WTC11 (cell line): ENCODE measurements at places on chromosomes 3 and 15. TPM values are rescaled to one million over a fixed set of nuclear protein-coding genes. Genes with fewer than 3 reads are reported as not detected.

ZNF80 gene
- total RNA-seq = not detected in 3 replicates

CHRM5 gene
- not detected in 3 replicates for total RNA-seq

DNA sequence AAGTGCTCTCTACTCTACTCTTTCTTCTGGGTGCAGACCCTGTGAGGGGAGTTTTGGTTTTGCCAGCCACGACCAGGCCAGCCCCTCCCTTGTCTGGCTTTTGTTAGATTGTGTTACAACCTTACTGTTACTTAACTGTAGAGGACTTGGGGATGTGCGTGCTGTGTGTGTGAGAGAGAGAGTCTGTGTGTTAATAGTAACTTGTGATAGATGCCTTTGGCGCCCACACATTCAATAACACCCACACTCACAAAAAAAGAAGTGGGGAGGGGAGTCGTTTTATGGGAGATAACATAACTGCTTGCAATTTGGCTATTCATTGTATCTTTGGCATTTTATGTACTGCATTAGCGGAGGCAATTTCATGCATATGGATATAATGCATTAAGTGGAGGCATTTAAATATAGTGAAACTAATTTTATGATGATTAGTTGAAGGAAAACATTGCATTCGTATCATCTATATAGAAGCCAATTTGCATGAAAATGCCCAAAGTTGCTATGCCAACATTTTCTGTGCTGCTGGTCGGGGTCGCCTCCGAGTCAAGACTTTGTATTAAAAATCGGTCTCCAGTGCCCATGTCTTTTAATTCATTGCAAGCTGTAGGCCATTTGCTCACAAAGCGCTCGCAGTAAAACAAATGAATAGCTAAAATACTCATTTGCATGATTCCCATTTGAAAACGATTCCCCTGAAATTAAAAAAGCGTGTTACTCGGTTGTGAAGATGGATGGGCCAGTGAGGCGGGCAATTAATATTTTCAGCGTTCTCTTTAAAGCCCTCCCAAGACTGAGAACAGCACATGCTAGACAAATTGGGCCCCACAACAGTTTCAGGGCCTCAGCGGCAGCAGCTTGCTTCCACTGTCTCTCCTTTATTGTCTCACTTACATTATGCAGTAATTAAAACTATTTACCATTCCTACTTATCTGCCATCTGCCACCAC lies 158.5 kb upstream of the SMAD3 start:
- DNase-seq = no peak

- no peak for DNase-seq
Measured at GRCh38 chr15:63582718-63583426, 14.3 kb upstream of the FBXL22 start.

DNA sequence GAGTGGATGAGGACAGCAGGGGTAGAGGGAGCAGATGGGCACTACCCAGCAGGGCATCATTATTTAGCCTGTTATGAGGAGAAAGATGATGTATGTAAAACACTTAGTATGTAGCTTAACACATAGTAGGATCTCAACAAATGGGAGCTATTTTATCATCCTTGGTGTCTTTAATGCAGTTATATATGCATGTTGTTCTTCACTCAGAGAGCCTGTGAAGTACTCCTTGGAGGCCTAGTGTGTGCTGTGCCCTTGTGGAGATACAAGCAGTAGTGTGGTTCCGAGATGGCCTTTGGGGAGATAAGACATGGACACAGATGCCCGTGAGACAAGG lies 124.2 kb downstream of the LIPC start:
- DNase-seq = no peak

DNA sequence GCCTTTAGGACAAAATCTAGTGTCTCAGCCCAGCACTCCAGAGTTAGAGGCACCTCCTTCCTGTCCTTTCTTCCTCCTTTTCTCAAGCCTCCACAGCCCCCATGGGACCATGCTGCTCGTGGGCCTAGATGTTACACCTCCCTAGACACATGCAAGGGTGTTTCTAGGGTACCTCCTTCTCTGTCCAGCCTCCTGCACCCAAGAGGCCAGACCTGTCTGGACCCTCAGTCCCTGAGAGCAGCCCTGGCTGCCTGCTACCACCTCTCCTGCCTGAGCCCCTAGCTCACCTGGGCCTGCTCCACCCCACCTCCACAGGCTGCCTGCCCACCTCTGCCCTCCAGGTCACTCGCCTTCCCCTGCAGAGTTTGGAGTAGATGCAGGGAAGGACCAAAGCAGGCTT lies 5.2 kb downstream of the LOXL1 start:
- no peak for DNase-seq

DNA sequence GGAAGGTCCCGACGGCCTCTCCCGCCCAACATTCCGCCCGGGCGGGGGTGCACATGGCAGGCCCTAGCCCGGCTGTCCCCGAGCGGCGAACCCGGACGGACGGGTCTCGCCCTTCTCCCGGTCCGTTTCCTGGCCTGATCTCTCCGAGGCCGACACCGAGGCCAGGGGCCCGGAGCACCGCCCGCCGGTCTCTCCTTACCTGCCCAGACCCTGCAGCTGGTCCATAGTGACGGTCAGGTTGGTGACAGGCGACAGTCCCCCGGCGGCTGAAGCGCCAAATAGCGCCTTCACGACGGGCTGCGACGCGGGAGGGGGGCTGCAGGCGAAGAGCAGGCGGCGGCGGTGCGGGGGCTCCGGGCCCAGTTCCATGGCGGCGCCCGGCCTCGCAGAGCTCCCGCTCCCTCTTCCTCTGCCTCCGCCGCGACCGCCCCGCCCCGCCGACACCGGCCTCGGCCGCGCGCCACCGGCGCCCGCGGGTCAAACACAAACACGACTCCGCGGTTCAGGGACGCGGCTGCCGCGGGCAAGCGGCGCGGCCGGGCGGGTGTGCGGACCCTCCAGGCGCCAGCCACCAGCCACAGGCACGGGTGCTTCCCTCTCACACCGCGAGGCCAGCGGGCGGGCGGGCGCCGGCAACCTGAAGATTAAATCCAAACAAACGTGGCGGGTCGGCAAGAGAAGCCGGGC lies 495 bp downstream of the CDC25A start:
- DNase-seq = no peak

COL7A1 gene
- 8.1 to 16.1 TPM (median 15.4 TPM) in 3 replicates for total RNA-seq

- no peak for DNase-seq
Measured at GRCh38 chr3:138338811-138339210, 9.2 kb upstream of the NME9 start.

DNA sequence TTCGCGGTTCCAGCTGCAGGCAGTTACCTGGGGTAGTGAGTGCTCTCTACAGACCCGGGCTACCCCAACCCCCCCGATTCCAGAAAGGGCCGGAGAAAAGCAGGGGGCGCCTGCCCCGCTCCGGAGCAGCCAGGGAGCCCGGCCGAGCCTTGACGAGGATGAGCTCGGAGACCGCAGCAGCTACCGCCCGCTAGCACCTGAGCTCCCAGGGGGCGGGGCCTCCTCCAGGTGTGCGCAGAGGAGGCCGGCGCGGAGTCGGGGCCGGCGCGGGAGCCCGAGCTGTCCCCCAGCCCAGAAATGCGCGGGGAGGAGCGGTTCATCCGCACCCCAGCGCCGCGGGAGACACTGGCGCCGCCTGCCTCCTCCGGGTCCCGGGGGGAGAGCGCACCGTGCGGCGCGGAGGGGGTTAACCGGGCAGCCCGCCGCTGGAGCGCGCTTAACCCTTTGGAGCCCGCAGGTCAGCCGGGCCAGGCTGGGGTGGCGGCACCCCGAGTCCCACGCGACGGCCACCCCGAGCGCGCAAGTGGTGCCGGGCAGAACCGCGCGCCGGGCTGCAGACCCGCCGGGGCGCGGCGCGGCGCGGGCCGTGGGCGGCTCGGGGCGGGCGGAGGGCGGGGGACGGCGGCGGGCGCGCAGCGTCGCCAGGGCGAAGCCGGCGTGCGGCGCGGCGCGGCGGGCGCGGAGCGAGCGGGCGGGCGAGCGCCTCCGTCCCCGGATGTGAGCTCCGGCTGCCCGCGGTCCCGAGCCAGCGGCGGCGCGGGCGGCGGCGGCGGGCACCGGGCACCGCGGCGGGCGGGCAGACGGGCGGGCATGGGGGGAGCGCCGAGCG lies at the start of gene CACNA1D:
Gene CACNA1D (plus strand): TSS at position 649 of the 829 bp plus-strand sequence. CDS start 556 bp downstream, outside the sequence.
- DNase-seq = peak; percentile 90

C3orf85 gene
- not detected in 3 replicates for total RNA-seq

- DNase-seq = no peak
Measured at GRCh38 chr3:193710286-193711165, 117.5 kb downstream of the OPA1 start.

- DNase-seq = no peak
Measured at GRCh38 chr3:36653095-36653494, 111.3 kb downstream of the DCLK3 start.

- DNase-seq = no peak
Measured at GRCh38 chr3:144948711-144949110, 977.1 kb downstream of the DIPK2A start.

DNA sequence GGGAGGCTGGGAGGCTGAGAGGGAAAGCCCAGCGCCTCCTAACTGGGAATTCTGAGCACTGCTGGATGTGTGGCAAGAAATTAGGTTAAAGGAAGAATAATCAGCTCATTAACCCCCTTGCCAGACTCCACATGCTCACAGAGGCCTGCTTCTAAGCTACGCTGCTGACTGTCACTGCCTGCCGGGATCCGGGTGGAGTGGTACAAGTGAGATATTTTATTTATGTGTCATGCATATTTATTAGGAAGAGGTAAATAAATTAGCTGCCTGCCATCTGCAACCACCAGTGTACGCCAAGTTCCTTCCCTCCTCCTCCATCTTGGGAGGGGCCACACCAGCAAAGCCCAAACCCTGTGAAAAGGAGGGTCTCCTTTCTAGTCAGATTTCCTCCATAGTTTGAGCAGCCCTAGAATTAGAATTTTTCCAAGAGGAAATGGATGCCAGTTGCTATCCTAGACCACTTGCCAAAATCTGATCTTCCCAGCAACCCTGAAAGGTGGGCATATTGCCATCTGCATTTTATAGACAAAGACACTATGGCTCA lies 43.5 kb upstream of the GRIP2 start:
- no peak for DNase-seq

DNA sequence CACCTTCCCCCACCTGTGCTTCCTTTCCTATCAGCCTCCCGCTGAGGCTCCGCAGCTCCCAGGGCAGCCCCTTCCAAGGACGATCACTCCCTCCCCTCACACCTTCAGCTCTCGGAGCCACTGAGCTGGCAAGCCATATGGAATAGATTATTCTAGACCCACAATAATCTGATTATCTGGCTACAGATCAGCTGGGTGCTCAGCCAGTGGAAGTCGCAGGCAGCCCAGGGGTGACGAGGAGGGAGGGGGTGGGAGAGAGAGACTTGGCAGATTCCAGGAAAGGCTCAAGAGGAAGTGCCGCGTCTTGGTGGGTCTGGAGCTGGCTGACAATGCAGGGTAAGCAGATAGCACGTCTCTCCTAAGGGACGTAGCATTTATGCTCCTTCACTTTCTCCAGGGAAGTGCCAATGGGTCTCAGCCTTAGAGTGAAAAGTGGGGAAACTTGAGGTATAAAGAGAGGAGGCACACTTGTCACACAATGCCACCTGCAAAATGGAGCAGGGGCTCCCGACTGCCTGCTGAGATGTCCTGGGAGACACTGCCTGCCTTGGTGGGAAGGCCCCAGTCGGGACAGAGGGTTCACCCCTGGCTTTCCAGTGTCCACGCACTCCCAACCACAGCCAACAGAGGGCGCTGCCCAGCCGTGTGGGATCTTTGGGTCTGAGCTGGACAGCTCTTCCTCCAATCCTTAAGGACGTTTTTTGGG lies 9.4 kb upstream of the MESP1 start:
- DNase-seq = peak; percentile 94

DNA sequence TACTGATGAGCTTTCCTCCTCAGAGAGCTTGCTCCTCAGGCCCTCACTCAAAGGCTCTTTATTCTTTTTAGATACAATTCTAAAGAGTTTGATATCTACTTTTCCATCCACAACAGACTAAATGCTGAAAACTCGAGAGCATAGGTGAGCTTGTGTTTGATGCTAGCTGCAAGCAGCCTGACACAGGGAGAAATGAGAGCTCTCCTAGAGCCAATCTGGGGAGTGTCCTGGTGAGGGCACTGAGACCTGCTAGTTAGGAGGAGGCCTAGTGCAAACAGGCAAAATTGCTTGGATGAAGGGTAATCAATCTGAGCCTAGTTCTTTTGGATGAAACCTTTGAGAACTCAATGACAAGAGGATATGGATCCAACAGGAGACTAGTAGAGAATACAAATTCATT lies 300.8 kb downstream of the ZBTB20 start:
- no peak for DNase-seq
